ENCODE measurements at places on chromosomes 5 and 9.

GRCh38 chr9:35731415-35732184 is 395 bp downstream of the TLN1 start:
- DNase-seq, result no peak

DNA sequence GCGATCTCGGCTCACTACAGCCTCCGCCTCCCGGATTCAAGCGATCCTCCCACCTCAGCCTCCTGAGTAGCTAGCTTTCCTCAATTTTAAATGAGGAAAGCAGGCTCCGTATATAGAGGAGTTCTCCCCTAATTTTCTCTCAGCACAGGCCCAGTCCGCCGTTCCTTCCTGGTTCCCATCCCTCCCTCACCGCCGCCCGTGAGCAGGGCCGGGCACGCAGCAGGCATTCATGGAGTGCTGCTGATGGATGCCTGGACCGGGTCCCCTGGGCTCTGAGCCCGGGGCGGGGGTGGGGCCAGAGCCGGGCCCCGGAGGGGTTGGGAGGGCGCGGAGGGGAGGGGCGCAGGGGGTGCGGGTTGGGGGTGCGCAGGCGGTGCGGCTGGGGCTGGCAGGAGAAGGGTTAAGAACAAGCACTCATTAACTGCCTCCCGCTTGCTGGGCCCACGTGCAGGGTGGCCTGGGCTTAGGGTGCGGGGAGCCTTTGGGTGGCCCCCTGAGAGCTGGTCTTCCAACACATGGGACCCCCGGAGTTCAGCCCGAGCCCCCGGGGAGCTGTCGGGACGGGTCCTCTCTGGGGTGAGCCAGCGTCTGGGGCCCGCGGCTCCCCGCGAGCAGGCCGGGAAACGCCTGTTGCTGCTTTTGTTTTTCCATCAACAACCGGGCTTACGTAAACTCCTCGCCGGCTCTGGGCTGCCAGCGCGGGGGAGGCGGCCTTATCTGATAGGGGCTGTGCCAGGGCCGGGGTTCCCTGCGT is 33.7 kb downstream of the LHX2 start:
- no peak for DNase-seq

GRCh38 chr5:93681432-93681831 is 60.0 kb downstream of the POU5F2 start:
- DNase-seq, result no peak

DNA sequence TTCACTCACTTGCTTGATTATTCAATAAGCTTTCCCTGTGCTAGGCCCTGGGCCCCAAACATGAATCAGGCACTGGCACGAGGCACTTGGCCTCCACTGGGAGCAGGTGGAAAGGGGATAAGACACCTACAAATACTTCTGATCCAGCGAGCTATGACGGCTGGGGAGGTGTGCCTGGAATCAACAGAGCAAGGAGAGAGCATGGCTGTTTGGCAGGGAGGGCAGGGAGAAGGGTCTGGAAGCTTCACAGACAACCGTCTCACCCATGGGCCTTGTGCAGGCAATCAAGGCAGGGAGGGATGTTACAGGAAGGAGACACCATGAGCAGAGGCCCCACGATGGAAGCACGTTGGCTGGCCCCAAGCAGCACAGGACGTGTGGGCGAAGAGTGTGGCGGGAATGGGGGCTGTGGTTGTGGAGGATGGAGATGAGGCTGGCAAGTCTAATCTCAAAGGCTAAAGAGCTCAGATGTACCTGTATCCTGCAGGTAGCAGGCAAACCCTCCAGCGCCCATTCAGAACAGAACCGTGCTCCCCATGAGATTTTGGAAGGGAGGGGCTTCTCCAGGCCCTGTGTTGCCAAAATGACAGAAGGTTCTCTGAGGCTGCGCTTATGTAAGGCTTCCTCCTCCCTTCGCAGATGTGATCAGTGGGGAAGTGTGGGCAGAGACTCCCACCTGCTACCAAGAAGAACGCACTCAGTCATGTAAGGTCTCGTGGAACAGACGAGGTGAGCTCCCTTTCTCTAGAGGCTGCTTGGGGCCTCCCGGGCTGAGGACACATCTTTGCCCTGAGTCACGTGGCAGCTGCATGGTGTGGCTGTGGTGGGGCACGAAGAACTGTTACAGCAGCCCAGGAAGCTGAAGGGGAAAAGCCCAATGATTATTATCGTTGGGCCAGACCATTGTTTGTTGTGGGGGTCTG is 189.7 kb downstream of the DAB2IP start:
- DNase-seq, result no peak

DNA sequence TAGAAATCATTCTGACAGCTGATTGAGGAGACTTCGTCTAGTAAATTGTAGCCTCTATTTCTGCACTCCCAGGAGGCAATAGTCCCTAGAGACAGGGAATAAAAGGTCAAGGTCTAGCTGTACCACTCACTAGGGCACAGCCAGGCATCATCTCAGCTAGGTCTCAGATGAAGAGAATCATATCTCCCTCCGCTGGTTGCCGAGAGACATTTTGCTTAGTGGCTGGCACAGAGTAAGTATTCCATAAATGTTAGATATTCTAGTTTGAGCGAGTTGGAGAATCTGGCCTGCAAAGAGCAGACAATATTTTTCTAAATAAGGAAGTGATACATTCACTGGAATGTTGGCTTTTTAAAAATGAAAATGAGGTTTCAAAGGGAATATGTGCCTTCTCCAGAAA is 180.4 kb upstream of the ACTBL2 start:
- no peak for DNase-seq

DNA sequence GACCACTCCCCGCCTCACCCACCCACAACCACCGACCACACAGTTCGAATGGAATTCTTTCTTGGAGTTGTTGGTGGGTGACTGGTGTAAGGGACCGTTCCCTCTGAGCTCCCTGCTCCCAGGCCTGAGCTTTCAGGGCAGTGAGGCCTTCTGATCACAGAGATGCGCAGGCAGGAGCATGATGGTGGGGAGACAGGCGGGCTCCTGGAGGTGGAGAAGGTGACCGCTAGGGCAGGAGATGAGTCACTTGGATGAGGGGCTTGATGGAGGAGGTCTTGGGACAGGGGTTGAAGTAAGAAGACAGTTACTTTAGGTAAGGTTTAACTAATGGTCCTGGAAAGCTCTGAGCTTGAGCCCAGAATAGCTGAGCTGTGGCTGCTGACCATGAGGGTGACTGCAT is 88.5 kb downstream of the HSPA4 start:
- DNase-seq, result no peak

- DNase-seq, result peak; percentile 38
These were observed 41.0 kb upstream of the MTAP start for GRCh38 chr9:21761309-21761901.

DNA sequence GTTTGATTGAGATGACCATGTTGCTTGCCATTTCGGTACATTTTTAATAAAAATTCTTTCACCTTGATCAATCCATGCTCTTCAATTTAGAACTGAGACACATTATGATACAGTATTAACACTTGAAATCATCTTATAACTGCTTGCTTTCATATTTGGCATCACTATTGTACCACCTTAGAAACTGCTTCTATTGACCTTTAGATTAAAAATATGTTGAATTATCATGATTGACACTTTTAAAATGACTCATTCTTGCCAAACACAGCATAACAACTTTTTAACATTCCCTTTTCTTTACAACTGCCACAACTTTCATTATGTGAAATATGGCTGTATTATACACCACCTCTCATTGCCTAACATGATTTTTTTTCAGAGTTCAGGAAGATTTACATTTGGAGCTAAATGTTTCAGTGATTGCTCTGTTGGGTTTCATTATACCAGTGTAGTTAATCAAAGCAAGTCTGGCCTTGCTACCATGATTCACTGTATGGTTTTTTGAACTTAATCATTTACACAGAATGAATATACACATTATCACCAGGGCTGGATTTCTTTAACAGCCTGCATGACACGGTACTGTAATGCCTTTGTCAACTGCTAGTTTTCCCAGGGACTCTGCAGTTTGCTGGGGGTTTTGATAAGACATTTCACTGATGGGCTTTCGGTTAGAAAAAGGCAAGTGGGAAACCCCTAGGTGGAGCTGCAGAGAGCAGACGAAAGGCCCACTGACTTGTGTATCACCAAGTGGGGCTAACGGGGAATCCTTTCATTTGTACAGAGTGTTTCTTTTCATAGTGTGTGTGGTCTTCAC is 93.6 kb upstream of the TLE4 start:
- DNase-seq, result peak; percentile 2

DNA sequence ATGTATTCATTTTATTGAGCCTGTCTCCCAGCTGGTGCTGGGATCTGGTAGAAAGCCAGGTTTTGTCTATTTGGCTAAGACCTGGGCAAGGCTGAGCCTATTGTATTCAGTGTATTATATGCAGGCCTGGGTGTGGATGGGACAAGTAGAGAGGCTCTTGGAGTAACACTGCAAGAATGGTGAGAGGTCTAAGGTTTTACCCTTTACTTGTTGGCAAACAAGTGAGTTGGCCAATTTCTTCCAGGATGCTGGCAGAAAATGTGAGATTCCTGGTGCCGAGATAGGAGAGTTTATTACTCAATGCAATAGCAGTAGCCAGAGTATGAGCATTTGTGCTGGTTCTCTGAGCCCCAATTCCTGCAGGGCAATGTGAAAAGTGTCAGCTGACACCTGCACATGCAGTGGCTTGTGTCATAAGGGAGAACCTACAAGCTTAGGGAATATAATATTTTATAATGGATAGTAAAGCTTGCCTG is 141.7 kb upstream of the PRLR start:
- DNase-seq, result no peak

GRCh38 chr5:99169309-99169708 is 240.5 kb upstream of the CHD1 start:
- no peak for DNase-seq

All from activated T-cell treated with anti-CD3 and anti-CD28 coated beads for 24 hours (primary cell).